ENCODE measurements at places on chromosomes 5 and 9. TPM values are rescaled to one million over a fixed set of nuclear protein-coding genes. Genes with fewer than 3 reads are reported as not detected.

GPX3 gene
- 126 TPM for total RNA-seq

HOMER1 gene
- 6.8 TPM for total RNA-seq

CFAP90 gene
- total RNA-seq = not detected

GABRA1 gene
- total RNA-seq = not detected

CDC26 gene
- total RNA-seq = 33.9 TPM
